ENCODE measurements at places on chromosomes 4 and X.

DNA sequence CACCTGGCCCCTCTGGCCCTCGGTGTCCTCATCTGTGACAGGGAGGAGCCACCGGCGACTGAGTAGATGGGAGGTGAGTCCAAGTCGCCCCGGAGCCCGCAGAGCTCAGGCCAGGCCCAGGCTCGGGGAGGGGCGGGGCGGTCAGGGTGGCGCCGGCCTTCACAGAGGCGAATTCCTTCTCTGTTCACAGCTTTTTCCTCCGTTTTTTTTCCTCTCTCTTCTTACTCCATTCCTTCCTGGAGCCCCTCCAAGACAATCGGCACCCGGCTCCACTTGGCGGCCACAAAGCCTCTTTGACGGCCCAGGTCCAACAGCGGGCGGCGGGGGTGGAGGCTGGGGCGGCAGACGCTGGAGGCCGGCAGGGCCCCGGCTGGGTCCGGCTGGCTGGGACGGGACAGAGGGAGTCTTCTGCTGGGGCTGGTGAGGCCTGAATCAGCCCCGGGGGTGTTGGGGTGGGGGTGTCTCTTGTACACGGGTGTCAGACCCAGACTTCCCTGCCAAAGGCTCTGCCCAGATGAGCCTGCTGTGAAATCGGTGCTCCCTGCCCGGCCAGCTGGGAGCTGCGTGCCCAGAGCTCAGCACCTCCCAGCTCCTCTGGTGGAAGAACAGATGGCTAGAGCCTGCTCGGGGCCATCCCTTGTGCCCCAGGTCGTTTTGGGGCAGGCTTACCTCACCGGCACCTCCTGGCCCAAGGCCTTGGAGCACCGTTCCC lies 22.6 kb downstream of the FGFRL1 start:
- DNase-seq = no peak

DNA sequence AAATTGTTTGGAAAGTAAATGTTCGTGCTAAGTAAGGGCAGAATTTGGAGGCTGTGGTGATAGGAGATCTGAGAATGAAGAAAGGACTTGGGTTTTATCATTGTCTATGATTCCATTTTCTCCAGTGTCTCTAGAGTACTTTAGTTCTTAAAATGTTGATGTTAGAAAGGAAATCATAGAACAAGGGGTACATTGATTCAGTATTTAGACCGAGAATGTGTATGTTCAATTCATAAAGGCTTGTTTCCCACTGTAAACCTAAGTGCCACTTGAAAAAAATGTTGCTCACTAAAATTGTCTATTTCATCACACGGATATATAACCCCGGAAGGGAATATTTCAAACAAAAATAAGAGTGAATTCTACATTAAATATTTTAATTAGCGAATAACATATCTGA lies 159.3 kb upstream of the ETNPPL start:
- no peak for DNase-seq

DNA sequence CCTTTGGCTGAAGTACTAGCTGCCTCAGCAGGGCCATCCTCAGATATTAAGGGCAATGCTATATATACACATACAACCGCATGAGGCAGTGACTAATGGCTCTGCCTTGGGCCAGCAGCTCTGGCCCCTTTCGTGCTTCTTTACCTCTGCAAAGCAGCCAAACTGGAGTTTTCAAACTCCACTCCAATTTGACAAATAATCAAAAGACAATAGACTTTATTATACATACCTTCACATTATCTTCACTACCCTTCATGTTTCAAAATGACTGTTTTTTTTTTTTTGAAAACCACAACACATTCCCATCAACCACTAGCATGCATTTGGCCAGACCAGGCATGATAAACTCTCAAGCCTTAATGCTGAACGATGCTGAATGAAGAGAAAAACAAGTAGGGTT lies 187.7 kb downstream of the ENOX2 start:
- no peak for DNase-seq

- no peak for DNase-seq
Observed at GRCh38 chr4:42018451-42018850, 28.1 kb downstream of the SLC30A9 start.

GRCh38 chrX:6708676-6709380 lies 173.9 kb upstream of the VCX3A start:
- DNase-seq = no peak

GRCh38 chrX:78753571-78753970 lies 6.1 kb downstream of the LPAR4 start:
- DNase-seq = no peak

- no peak for DNase-seq
Observed at GRCh38 chr4:80611678-80611979, 276.1 kb downstream of the CFAP299 start.

DNA sequence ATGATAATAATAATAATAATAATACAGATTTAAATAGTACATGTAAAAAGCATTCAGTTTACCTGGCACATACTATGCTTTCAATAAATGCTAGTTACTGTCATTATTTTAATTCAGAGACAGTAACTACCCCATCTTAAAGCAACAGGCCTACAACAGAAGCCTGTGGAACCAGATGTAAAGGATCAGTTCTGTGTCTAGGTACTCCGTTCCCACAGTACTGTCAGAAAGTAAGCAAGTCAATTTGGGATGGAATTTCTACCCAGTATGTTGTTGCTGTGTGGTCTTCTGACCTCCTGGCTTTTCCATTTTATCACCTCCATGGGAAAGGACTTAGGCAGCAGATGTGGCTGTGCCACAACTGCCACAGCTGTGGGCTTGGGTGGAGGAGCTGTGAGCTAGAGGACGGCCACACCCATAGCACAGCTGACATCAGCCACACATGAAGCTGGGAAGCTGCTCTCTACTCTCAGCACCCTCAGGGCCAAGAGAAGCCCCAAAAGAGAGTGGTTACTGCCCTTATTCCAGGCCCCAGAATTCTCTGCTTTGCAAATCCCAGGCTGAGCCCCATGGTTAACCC lies 102.8 kb downstream of the CBR4 start:
- no peak for DNase-seq

GRCh38 chr4:76779740-76780459 lies 118.0 kb downstream of the SOWAHB start:
- no peak for DNase-seq

DNA sequence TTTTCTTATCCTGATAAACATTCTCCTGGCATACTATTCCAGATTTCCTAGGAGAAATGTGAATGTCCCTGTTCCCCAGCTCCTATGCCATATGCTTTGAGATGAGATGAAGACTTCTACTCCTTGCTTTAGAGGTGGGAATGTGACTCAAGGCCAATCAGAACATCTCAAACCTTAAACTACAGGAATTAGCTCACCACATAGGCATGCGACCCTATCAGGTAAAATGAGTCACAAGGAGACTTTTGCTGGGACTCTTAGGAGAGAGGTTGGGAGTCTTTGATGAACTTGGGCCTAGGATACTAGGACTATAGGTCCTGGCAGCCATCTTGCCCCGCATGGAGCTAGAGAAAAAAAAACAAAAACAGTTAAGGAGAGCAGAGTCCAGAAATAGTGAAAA lies 5.8 kb upstream of the USO1 start:
- DNase-seq = no peak

DNA sequence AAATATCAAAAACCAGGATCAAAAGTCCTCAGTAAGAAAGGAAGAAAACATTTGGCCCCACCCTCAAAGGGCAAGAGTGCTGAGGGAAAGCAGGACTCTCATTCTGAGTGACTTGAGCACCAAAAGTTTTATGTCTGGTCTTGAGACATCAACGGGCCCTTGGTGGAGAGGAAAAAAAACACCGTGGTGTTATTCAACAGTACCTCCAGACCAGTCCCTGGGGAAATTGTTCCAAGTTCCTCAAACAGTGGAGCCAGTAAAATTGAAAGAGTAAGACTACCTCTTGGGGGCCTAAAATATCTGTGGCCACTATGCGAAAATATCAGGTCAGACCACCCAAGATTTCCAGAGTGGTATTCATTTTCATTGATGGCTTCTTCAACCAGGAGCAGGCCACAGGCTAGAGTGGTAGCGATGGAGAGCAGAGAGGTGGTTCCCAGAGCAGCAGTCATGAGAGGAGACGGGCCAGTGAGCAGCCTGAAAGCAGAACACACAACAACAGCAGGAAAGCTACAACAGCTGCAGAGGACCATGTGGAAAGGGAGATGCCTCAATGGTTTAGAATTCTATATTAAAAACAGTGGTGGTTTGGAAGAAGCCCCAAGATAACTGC lies 63.7 kb upstream of the RPL34 start:
- no peak for DNase-seq

DNA sequence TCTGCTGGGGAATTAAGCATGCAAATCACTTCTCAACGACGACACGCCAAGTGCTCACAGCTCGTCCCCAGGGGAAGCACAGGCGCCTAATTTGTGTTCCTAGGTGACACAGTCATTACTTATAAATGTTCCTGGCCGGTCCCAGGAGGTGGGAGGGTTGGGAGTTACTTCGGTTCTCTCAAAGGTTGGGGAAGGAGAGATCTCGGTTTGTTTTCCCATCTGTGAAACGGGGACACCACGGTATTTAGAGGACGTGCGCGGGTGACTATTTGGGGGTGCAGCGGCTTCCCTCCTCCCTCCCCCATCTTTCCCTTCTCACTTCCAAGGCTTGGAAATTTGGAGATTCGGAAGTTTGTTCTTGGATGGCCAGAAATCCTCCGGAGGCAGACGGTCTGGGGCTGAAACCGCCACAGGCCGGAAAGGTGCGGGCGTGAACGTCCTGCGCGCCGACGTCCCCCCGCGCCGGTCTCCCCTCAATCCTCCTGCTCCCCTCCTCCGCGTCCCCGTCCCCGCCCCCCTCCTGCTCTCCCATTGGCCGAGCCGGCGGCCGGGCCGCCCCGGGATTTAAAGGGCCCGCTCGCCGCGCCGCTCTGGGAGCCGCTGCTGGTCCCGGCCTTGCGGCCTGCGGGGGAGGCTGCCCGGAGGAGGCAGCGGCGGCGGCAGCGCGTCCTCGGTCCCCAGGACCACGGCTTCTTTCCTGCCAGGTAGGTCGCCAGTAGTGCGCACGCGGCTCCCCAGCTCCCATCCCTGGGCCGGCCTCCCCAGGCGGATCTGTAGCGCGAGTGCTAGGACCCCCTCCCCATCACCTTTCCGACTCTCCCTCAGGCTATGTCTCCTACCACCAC lies at the start of gene PORCN:
PORCN (plus strand) TSS at position 593 of the 845 bp plus-strand sequence. CDS start 829 bp downstream, outside the sequence.
- peak; percentile 45 for DNase-seq

GRCh38 chr4:79915246-79915645 lies 157.8 kb downstream of the ANTXR2 start:
- no peak for DNase-seq

DNA sequence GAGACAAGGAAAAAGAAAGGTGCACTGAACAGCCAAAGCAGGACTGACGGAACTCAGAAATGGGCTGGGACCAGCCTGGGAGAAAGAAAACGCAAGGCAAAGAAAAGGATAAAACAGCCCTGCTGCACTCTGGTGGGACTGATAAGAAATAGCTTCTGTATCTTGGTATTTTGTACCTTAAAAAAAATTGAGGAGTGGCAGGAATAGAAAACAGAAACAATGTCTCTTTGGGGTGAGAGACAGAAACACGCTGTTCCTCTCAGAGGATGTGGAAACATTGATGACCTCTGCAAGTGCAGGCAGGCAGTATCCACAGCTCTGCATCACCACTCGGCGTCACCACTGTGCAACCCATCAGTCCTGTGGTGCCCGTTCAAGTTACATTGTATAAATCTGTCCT lies 152.5 kb upstream of the SPRY1 start:
- DNase-seq = no peak

GRCh38 chr4:123402121-123402465 lies 5.5 kb downstream of the SPRY1 start:
- DNase-seq = no peak

DNA sequence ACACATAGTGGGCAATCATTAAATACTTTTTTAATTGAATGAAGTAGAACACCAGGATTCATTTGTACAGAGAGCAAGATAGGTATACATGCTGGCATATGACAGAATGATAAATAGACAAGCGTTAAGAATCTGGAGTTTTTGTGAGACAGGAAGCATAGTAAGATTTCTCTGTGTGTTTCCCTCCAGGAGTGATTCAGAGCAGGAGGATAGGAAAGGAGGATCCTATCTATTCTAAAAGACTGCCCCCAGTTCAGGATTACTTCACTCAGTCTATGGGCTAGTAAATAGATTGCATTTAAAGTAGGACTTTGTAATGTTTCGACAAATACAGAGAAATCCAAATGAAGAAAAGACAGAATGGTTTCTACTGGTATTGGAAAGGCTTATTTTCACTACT lies 423.7 kb downstream of the PDGFC start:
- DNase-seq = no peak

- no peak for DNase-seq
Observed at GRCh38 chrX:11380187-11380844, 87.1 kb downstream of the AMELX start.

GRCh38 chrX:152038804-152039203 lies 64.3 kb upstream of the GABRE start:
- no peak for DNase-seq
